T-helper 17 cell (primary cell): ENCODE measurements at places on chromosomes 7 and 10.

GRCh38 chr7:36048141-36048901 is 104.7 kb upstream of the EEPD1 start:
- DNase-seq, result no peak

- no peak for DNase-seq
These were observed 438.1 kb downstream of the SUGCT start for GRCh38 chr7:40572810-40573465.

- no peak for DNase-seq
These were observed 123.4 kb downstream of the CUX1 start for GRCh38 chr7:101940830-101941229.

DNA sequence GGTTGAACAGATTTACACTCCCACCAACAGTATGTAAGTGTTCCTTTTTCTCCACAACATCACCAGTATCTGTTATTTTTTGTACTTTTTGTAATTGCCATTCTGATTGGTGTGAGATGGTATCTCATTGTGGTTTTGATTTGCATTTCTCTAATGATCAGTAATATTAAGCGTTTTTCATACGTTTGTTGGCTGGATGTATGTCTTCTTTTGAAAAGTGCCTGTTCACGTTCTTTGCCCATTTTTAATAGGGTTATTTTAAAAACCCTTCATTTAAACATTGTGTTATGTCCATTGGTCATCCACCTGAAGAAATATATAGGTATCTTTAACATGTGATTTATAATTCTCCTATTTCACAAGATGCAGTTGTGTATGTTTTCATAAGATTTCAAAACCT is 291.3 kb downstream of the SEMA3D start:
- DNase-seq, result no peak

DNA sequence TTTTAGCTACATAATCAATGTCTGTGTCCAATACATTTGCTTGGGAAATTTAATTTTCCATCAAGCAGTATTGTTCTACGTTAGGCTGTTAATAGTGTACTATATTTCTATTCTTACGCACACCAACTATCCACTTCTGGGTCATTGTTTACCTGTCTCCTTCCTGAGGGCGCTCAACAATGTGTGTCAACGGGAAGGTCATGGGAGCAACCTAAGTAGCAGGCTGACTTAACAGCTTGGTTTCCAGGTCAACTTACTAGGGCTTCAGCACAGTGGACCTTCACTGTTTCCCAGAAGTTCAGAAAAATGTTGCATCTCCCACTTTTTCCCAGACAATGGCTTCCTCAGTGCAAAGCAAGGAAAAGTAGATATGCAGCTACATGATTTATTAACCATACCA is 13.7 kb downstream of the THSD7A start:
- DNase-seq, result no peak

GRCh38 chr7:149681274-149681673 is 92.1 kb downstream of the ZNF467 start:
- no peak for DNase-seq

GRCh38 chr10:80184291-80184690 is 21.0 kb downstream of the ANXA11 start:
- no peak for DNase-seq

- no peak for DNase-seq
These were observed at the start of gene JAKMIP3 for GRCh38 chr10:132065491-132066105. Gene JAKMIP3 (plus strand): TSS chr10:132065946. CDS start chr10:132104809, 38,863 bp downstream.

GRCh38 chr10:87861566-87861952 is 1.8 kb downstream of the KLLN start:
- no peak for DNase-seq

- DNase-seq, result peak; percentile 43
These were observed 1.1 kb upstream of the EGR2 start for GRCh38 chr10:62817121-62817765.

DNA sequence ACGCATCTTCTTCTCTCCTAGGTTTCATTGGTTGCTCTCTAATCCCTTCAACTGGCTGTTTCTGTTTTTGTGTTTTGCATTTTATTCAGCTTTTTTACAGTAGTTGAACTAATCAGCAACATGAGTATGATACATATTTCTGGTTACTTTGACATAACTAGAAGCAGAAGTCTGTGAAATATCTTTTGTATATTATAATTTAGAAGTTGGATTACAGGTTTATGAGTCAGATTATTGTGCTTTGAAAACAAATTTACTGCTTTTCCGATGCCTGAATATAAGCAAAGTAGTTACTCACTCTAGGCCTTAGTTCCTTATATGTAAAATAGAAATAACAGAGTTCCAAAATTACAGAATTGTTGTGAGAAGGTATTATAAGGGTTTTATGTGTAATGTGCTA is 96.2 kb upstream of the MEOX2 start:
- DNase-seq, result no peak

DNA sequence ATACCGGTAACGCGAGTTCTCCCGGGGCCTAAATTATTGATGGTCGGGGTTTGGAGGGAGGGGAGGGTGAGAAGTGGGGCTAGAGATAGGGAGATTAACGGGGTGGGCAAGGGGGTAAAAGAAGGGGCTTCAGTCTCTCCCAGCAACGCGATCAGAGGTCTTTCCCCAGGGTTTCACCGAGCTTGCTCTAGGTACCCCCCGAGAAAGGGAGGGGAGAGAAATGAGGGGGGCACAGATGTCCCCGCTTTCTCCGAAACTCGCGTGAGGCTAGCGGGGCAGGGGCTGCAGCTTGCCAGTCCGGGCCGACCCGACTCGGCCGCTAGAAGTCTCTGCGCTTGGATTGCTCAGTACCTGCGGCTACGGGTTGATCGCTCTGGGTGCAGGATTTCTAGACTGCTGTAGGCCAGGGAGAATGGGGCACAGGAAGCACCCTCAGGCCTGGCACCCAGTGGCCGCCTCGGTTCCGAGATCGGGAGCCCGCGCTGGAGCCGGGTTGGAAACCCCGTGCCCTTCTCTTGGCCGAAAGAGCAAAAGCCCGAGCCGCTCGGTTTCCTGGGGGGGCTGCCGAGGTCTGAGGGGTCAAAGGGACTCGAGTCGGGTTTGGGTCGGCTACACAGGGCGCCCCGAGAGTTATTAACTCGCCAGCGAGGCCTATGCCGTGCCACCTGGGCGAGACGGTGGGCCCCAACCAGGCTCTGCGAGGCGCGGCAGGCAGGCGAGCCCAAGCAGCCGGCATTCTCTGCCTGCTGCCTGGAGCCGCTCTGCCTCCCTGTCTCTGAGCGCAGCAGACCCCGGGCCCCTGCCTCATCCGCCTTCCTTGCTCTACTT is 3.1 kb downstream of the PAX2 start:
- no peak for DNase-seq

- DNase-seq, result no peak
These were observed 1293.5 kb downstream of the XPNPEP1 start for GRCh38 chr10:108629834-108630233.

DNA sequence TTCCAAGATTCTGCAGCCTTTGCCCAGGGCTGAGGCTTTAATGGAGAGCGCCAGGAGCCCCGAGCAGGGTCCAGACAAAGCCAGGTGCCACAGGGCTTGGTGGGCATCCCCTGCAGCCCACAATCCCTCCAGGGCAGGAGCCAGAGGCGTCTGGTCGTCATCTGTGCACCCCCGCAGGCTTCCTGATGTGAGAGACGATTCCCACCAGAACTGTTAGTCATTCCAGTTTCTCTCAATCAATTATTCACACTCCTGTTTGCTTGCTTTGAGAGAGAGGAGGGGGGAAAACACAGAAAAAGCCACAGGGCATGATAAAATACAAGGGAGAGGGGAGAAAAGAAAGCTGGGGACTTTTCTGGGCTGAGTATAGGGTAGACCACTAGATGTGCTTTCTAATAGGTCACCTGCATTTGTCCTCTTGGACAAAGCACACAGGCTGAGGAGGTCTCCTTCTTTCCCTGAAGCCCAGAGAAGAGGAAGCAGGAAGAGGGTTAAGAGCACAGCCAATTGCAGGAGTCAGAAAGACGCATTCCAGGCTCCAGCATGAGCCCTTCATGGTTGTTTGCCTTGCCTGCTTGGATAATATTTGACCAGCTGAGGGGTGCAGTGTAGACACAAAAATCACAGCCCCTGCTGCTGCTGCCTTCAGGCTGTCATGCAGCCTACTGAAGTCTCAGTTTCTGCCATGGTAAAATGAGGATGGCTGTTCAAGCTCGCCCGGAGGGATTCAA is 194.4 kb downstream of the PLXNA4 start:
- no peak for DNase-seq

- DNase-seq, result no peak
These were observed 114.1 kb upstream of the SLC26A5 start for GRCh38 chr7:103560136-103560535.

GRCh38 chr7:148397056-148397455 is 193.5 kb upstream of the C7orf33 start:
- no peak for DNase-seq

GRCh38 chr7:3076163-3076562 is 32.5 kb upstream of the CARD11 start:
- no peak for DNase-seq

DNA sequence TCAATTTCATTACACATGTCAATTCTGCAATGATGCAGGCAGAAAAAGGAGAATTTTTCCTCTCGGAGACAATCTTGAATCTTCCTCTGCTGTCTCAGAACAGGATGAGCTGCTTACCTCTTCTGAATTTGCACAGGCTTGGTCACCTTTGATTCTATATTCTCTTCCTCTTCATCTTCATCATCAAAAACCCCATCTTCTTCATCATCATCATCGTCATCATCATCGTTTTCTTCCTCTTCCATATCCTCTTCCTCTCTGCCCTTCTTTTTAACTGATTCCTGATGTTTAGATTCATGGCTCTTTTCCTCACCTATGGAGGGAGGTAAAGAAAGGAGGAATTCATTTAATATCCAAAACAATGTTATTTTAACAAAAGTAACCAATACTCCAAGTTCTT is 8.0 kb downstream of the RBM28 start:
- no peak for DNase-seq

DNA sequence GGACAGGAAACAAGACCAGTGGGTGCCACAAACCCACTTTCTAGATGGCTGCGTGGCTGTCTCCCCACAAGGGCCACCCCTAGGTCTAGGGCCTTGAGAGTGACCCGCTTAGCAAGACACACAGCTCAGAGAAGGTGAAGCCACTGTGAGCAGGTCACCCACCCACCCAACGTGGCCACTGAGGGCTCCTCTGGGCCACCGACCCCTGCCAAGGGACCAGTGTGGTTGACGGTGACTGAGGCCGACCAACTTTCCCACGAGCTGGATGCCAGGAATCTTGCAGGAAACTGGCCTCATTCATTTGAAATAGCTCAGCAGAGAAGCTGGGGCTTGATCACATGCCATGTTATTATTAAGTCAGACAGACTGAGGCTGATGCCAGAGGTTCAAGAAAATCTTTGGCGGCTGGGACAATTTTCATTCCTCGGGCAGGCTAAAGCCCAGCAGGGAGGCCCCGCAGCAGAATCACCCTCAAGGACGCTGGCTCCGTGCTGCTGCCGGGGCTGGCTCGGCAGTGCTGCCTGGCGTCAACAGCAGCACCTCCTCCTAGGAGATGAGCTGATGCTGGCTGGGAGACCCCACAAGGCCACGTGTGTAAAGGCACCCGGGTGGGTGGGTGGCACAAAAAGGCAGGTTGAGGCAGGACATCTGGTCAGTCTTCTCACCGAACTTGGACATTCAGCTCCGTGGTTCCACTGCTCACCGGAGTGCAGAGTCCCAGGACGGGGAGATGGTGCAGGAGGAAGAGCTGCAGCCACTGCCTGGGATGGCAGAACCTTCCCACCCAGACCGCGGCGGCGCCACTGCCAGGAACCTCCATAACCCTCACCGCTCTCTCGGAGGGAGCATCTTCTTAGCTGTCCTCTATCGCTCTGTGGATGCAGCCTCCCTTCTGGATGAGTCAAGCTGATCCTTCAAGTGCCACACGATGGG is 57.8 kb downstream of the ZRANB1 start:
- no peak for DNase-seq

- DNase-seq, result no peak
These were observed 79.0 kb downstream of the KIAA1549 start for GRCh38 chr7:138902161-138902560.

DNA sequence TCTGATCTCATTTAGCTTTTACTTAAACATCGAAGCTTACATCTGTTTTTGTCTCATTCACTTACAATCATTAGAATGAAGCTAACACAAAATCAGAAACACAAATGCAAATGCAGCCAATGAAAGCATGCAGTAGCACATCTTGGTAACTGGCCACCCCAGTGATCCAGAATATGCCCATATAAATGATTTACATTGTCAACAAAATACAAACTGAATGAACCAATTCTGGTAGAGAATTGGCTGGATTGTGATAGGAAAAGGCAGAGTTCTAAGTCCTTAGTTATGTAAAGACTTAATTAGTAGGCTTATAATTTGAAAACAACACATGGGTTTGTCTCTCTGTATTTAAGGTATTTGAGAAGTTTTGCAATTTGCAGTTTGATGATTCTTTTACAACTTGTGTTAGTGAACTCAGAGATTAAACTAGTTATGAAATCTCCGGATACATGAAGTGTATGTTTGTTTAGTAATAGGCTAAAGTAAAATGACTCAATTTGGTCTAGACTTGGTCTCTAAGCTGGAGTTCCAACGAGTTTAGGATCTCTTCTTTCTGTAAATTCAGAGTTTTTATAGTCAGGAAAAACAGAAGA is 21.2 kb downstream of the TECTB start:
- DNase-seq, result no peak

DNA sequence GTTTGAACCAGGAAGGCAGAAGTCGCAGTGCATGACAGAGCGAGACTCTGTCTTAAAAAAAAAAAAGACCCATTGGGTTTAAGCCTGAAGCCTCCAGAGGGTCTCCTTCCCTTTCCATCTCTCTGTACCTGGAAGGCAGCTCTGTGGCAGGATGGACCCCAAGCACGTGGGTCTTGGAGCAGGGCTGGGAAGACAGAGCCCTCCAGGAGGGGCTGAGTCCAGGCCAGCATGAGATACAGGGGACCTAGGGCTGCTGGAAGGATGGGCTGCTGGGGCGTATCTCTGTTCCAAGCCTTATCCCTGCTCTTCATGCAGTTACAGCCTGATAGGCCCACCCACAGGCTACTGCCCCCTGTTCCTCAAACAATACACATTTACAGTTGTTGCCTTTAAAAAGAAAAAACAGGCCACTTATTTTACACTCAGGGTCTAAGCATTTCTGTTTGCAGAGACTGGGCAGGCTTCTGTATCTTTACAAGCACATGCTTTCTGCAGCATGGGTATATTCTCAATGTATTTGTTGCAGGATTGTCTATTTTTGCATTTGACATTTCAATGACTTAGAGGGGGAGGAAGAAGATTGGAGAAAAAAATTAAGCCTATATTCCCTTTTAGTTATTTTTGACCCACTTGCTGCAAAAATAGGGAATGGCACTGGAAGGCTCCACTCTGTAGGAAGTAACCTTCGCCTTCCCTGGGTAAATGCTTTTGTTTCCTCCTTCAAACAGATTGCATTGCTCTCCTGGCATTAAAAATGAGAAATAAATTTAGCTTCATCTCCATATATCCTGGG is 60.1 kb downstream of the FAM171A1 start:
- DNase-seq, result no peak

DNA sequence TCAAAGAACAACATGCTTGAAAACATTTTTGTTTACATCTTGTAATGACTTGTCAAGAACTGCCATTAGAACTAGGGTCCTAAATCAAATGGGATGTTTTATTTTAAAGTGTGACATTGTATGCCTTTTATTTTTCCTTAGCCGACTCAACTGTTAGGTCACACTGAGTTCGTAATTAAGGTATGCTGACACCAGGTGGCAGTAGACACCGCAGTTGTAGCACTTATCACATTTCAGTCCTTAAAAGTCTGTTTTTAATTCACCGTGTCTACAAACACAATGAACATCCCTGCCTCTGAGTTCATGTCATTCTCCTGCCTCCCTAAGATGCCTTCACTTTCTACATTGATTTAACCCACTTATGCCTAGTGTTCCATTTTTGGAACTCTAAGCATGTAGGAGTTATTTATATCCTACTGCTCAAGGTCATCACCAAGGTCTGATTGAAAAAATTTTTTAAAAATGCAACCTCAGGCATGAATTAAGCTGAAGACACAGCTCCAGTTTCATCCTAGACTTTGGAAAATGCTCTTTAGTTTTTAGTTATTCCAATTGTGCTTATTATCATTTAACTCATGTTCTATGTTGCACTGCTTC is 186.1 kb downstream of the BMPER start:
- no peak for DNase-seq
